GM12878 (cell line): ENCODE measurements at places on chromosomes 11 and 22. TPM values are rescaled to one million over a fixed set of nuclear protein-coding genes. Genes with fewer than 3 reads are reported as not detected.
A peak's percentile ranks its signal among the peaks of the same experiment; 100 is the strongest.

- no peak for DNase-seq
These were observed 14.4 kb downstream of the NAALAD2 start for GRCh38 chr11:90148900-90149299.

- no peak for DNase-seq
These were observed 15.7 kb downstream of the KCNA4 start for GRCh38 chr11:30000986-30001750.

DNA sequence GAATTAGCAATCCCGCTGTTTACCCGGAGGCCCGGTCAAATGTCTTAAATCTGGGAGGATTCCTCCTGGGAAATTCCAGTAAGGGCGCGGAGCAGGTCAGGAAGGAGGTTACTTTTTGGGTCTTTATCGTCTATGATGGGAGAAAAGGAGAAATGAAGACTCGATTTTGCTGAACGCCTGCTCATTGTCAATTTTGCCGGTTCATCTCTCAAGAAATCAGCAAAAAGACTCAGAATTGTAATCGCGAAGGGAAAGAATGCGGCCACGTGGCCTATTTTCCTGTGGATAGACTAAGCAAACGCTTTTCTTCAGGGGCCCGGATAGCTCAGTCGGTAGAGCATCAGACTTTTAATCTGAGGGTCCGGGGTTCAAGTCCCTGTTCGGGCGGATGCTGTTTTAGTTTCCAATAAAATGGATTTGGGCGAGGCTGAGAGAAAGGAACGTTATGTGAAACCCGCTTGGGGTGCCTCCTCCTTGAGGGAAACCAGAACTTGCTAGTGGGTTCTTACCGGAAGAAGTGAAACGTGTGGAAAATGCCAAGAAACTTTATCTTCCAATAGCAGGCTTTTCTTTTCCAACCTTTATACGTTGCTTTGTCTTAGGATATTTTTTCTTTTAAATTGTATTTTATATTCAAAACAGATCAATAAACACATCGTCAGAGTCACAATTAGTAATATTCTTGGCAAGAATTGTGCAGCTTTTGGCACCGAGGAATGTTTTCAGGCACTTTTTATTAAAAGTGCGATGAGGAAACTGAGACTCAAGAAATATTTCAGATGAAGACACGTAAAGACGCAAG, 45.0 kb downstream of the OR4D9 start:
- peak; percentile 58 for DNase-seq

GRCh38 chr11:61737636-61738386, 14.6 kb upstream of the MYRF start:
- DNase-seq, result no peak

HORMAD2 gene
- not detected in 2 replicates for total RNA-seq

DNA sequence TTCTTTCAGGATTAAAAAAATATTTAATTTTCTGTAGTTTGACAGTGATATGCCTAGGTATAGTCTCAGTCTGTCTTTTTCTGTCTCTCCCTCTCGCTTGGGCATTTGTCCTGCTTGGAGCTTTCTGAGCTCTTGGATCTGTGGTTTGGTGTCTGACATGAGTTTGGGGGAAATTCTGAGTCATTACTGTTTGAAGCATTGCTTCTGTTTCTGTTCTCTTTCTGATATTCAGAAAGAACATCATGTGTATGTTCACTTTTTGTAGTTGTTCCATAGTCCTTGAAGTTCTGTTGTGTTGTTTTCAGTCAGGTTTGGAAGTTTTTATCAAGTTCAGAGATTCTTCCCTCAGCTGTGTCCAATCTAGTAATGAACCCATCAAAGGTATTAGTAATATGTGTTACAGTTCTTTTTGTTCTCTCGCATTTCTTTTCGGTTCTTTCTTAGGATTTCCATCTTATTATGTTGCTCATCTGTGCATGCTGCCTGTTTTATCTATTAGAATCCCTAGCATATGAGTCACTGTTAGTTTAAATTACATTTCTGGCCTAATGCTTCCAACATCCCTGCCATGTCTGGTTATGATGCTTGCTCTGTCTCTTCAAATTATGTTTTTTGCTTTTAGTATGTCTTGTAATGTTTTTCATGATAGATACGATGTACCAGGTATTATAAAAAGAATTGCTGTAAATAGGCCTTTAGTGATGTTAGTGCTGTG, 48.4 kb downstream of the DDX10 start:
- DNase-seq, result peak; percentile 54

- DNase-seq, result peak; percentile 3
These were observed 1630.1 kb upstream of the TENM4 start for GRCh38 chr11:81070948-81071347.

GRCh38 chr11:102553835-102554282, 23.3 kb upstream of the MMP7 start:
- peak; percentile 78 for DNase-seq

SCGB1A1 gene
- total RNA-seq, result 0.72 TPM in 1 of 2 replicates, not detected in the other
